GOT3 (cell line): ENCODE measurements at places on chromosomes 5 and 9.

- DNase-seq = no peak
Observed at GRCh38 chr5:138339091-138339456, 1.0 kb downstream of the FAM53C start.

DNA sequence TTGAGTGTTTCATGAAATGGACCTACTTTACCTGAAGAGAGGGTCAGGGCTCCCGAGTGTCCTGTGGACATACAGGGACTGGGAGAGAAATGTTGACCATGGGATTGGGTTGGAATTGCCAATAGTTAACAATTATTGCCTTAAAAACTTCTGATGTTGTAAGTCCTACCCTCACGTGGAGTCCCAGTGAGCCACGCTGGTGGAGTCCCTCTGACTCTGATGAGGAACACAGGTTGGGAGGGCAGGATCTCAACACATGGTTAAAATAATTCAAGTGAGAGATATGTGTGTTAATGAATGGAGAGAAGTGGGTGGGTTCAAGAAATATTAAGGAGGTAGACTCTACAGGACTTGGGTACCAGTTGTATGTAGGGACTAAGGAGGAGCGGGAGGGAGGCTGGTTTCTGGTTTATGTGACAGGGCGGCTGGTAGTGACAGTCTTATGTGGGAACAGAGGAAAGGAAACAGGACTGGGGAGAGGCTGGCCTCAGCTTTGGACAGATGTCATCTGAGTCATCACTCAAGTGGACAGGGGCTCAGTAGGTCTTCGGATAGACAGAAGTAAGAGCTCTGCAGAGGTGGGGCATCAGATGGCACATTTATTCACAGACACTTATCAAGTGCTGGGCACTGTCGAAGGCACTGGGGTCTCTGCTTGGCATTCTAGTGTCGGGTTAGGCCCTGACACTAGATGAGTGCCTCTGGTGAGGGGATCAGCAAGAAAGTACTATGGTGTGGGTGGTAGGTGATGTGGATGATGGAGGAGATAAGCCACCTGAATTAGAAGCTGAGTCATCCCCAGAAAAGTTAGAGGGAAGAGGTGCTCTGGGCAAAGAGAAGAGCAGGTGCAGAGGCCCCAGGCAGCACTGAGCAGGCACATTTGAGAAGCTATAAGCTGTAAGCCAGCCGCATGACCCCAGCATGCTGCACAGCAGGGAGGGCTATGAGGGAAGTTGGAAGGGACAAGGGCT is 27.2 kb downstream of the MAML1 start:
- no peak for DNase-seq

DNA sequence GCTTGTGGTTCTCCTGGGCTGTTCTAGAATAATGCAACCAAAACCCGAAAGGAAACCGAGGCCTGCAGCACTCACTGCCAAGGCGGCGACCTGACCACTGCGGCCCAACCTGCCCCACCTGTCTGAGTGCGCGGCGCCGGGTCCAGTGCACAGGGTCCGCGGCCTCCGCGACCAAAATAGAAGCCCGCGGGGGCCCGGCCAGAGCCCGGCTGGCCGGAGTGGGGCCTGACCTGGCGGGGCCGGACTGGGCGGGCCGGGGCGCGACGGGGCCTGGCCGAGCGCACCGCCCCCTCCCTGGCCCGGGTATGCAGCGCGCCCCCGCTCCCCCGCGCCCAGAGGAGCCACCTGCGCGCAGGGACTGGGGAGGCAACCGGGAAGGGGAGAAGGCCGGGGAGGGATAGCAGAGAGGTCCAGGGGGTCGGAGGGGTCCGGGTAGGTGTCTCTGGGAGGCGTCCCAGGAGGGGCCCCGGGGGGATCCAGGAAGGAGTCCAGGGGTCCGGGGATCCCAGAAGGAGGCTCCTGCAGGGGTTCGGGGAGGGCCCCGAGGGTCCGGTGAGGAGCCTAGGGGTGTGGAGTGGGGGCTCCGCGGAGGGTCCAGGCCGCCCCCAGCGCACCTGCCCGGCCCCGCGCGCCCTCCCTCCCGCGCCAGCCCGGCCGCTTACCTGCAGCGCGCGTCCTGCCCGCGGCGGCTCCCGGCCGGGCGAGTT is 503 bp downstream of the SEMA4D start:
- no peak for DNase-seq

- DNase-seq = no peak
Observed at GRCh38 chr9:77632652-77633051, 15.5 kb downstream of the GNA14 start.

DNA sequence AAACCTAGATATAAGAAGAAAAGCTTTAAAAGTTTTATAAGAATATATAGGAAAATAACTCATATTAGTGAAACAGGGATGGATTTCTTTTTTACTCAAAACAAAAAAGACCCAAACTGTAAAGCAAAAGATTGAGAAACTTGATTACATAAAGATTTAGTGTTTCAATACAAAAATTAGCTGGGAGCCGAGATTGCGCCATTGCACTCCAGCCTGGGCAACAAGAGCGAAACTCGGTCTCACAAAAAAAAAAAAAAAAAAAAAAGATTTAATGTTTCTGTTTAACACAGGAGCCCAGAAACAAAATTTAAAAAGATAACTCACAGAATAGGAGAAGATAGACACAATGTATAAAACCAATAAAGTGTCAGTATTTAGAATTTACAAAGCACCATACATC is 45.2 kb downstream of the CDC14B start:
- DNase-seq = no peak
